ENCODE measurements at places on chromosomes 6 and 20.

DNA sequence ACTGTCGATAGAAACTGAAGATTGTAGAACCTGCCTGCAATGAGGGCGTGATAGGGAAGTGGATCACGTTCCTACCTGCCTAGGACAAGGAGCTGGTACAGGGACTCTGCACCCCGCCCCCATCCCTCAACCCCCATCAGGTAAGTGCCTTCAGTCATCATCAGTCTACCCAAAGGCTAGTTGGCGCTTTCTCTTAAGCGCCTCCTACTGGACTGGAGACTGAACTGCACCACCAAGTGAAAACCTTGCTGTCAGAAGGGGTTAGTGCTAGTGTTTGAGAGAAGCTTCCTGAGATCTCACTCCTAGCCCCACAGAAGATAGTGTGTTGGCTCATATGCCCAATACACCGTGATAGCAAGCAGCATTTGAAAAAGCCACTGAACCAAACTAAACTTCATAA lies 706.5 kb upstream of the MAN1A1 start:
- no peak for DNase-seq

- DNase-seq, result no peak
Measured at GRCh38 chr6:157498817-157499216, 117.8 kb downstream of the ZDHHC14 start.

DNA sequence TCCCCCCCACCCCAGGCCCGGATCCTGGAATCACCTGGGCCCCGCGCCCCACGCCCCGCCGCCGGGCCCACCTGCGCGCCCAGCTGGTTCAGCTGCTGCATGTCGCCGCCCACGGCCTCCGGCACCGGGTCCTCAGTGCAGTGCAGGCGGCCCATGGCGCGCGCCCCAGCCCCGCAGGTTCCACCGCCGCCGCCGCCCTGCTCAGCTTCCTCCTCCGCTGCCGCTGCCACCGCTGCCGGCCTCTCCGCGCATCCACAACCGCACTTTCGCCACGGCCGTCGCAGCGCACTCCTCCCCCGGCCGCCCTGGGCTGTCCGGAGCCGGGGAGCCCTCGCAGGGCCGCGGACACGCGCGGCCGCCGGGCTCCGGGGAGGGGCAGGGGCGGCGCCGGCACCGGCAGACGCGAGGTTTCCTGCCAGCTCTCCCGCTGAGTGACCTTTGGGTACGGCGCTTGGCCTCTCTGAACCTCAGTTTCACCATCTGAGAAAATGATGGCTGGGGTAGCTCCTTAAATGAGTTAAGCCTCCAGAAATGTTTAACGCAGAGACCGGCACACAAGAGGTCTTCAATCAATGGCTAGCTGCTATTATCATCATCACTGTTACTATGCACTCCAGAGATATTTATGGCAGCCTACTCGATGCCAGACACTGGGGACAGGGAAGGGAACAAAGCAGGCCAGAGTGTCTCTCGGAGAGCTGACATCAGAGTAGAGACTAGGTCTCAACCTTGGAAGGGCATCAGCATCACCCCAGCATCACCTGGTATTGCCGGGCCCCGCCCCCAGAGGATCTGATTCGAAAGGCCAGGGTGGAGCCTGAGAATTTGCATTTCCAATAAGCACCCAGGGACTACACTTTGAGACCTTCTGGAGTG lies at the start of gene COMMD7:
COMMD7 (minus strand) TSS at position 231 of the 876 bp plus-strand sequence; CDS start at position 155, 76 bp downstream.
- peak; percentile 41 for DNase-seq

DNA sequence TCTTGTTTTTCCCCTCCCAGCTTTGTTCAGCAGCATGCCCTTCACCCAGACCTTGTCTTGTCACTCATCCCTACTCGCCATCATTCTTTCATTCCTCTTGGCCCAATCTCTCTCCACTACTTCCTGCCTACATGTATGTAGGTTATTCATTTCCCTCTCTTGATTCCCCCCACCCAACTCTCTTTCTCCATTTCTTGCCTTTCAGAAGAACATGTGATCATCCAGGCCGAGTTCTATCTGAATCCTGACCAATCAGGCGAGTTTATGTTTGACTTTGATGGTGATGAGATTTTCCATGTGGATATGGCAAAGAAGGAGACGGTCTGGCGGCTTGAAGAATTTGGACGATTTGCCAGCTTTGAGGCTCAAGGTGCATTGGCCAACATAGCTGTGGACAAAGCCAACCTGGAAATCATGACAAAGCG lies 2.6 kb downstream of the HLA-DRA start:
- DNase-seq, result no peak

DNA sequence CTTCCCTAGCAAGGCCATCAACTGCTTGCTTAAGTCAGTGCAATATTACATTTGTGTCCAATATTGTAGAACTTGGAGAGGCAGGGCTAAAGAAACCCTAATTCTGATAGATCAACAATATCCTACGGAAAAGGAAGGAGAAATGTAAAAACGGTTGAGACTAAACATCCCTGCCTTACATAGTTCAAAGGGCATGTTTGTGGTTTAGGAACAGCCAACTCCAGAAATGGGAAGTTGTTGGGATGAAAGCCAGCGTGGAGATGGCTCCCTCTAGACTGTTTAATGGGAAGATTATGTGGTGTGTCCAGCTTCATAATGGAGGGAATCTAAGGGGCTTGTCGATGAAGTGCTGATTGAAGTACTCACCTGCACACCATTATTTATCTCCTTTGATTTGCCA lies 145.3 kb upstream of the TENT5A start:
- DNase-seq, result no peak

- no peak for DNase-seq
Measured at GRCh38 chr6:36725581-36725980, 28.0 kb downstream of the RAB44 start.

DNA sequence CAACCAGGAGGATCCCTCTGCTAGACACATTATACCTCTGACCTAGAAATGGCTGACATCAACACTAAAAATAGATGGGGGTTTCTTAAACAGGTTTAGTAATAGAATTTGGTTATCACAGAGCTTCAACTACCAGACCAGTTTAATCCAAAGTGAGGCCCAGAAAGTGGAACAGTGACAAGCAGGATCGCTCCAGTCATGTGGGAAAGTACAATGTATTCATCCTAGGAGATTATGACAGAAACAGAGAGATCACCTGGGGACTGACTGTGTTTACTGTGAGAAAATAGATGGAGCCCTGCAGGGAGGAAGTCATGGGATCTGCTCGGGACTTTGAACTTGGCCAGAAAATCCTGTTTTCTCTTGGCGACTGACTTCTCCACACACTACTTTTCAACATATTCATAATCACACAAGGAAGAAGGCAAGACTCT lies 238.7 kb upstream of the SOX4 start:
- DNase-seq, result no peak

GRCh38 chr20:62487118-62487517 lies 11.3 kb upstream of the GATA5 start:
- DNase-seq, result no peak

DNA sequence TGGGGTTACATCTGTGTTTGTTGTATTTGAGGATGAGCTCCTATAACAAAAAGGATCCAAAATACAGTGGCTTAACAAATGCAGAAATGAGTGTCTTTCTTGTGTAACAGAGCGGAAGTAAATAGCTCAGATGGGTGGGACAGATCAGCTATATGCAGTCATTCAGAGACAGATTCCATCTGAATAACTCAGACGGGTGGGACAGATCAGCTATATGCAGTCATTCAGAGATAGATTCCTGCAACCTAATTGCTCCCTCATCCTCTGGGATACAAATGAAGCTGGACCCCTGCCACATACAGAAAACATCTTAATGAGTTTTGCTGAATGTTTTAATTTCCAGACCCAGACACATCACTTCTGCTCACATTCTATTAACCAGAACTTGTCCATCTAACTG lies 332.3 kb downstream of the BCKDHB start:
- DNase-seq, result no peak

DNA sequence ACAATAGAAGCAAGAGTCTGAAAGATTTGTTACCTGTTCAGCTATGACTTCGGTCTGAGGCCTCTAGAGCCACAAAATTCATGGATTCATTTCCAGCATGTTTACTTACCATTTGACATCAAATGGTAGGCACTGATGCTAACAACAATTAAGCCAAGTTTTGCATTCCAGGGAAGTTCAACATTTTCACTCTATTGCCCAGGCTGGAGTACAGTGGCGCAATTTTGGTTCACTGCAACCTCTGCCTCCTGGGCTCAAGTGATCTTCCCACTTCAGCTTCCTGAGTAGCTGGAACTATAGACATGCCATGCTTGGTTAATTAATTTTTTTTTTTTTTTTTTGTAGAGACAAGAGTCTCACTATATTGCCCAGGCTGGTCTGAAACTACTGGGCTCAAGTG lies 114.1 kb upstream of the SGK1 start:
- no peak for DNase-seq

GRCh38 chr6:56173228-56173627 lies 74.2 kb downstream of the COL21A1 start:
- DNase-seq, result no peak

DNA sequence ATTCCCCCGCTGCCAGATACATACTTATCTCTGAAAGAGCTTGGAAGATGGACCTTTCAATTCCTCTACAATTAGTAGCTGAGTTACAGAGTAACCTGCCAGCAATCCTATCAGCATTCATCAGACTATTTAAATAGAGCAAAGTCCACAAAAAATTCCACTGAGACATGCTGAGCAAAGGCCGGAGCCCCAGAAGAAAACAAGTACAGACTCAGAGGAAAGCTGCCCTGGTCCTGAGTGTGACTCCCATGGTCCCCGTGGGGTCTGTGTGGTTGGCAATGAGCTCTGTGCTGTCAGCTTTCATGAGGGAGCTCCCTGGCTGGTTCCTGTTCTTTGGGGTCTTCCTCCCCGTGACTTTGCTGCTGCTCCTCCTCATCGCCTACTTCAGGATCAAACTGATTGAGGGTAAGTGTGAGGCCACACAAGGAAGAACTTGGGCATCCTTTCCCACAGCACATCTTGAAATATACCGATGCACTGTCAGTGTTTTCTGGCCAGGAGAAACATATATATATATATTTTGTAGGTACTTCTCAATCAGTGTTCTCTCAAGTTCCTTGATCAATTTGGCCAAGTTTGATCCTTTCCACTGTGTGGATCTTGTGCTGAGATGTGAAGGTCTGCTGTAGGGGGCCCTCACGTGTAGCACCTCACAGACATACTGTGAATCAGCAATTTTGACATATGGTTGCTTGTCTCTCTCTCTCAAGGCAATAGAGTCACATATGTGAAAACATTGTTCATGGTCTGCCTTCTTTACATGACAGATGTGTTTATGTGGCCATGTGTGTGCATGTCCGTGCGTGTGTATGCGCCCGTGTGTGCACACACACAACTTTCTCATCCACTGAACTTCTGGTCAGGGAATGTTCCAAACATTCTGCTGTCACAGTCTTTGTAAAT lies at the start of gene SMLR1:
SMLR1 (plus strand) TSS at position 160 of the 903 bp plus-strand sequence; CDS start at position 168, 8 bp downstream.
- no peak for DNase-seq

- DNase-seq, result no peak
Measured at GRCh38 chr20:8145246-8146168, 13.4 kb downstream of the PLCB1 start.

DNA sequence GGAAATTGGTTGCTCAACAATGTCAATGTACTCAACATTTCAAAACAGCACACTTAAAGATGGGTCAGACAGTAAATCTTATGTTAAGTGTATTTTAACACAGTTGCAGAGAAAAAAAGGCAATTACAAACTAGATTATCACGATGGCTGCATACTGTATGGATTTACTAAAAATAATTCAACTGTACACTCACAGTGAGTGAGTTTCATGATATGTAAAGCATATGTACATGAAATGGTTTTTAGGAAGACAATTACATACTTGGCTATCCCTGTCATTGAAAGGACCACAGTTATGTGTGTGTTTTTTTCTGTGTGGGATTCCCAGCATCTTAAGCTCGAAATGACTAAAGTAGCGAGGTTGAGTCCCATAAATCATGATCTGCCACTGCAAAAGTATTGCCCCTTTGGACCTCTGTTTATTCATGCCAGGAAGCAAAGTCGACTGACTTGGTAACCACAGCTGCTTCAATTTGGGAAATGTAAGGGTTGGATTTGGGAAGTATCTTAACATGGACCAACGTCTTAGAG lies 5.5 kb upstream of the SALL4 start:
- DNase-seq, result no peak

GRCh38 chr6:161274898-161275297 lies 1.0 kb upstream of the AGPAT4 start:
- DNase-seq, result no peak

DNA sequence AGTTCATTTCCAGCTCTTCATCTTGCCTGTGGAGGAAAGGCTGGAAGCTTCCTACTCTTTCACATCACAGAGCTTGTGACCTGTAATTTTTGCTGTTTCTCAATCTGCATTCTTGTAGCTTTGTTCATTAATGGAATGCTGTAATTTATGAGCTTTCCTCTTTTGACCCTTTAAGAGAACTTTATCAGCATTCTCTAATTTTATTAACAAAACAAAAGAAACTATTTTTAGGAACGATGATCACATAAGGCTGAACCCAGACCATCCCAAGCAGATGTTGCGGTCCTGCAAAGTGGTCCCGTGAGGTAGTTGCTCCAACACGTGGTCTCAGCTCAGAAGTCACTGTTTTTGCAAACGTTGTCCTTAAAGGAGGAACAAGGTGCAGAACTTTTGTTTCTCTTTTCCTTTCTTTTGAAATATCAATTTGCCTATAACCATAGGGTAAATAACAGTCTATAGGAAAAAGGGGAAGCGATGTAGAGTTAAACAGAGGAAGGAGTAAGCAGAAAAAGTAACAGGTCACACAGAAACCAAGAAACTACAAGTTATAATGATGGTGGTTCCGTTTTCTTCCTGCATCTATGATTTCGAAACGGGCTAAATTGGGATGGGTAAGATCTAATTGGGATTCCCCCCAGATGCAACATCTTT lies 121.3 kb upstream of the PHACTR1 start:
- no peak for DNase-seq

DNA sequence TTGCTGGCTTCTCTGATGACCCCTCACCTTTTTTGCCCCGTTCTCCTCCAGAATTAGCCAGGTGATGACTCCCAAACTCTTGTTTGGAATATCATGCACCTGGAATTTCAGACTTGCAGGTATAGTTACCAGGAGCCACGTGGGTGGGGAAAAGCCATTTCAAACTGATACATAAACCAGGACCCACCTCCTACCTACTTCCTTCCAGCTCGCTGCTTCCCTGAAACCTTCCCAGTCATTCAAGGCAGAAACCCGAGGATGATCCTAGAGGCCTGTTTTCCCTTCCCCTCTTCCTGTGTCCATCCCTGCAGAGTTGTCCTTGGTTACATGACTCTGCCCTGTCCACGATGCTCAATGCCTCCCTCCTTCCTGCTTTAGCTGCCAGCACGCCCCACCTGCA lies 101.9 kb downstream of the MTHFD1L start:
- DNase-seq, result no peak

DNA sequence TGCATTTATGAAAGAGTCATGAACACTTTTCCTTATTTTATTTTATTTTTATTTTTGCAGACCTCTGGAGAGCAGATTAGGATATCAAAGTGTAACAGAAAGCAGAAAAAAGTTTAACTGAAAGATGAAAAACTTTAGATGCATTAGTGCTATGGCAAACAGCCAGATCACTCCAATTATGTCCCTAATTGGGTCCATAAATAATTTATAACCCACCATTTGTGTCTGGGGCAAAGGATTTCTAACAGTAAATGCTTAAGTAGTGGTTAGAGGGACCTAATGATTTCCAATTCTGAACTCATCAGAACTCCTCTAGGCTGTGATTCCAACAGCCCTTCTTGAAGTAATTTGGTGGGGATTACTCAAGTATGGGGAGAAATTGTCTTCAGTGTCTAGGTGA lies 93.7 kb upstream of the PROKR2 start:
- DNase-seq, result no peak

- no peak for DNase-seq
Measured at GRCh38 chr6:169895000-169895759, 143.8 kb downstream of the ERMARD start.

All from amygdala (tissue), 56 donors.